Stimulated activated CD4-positive, alpha-beta T cell treated with anti-CD3 and anti-CD28 coated beads, TNF-alpha, amount 100 ng/mL, for 24 hours (primary cell): ENCODE measurements at places on chromosomes 4 and X.

DNA sequence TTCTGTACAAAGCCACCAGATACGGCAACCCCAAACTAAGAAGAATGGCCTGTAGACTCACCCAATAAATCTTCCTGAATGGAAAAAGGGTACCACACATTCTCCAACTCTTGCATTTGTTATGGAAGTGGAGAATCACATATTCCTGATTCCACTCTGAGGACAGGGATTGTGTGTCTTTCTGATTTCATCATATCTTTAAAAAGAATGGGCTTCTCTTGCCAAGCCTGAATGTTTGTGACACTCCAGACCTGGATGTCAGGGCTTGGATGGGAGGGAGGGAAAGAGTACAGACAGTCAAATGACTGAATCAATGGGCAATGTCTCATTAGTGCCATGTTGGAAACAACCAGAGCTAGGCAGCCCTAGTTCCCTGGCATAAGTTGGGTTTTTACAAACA lies 77.4 kb downstream of the PLAC1 start:
- DNase-seq = no peak

DNA sequence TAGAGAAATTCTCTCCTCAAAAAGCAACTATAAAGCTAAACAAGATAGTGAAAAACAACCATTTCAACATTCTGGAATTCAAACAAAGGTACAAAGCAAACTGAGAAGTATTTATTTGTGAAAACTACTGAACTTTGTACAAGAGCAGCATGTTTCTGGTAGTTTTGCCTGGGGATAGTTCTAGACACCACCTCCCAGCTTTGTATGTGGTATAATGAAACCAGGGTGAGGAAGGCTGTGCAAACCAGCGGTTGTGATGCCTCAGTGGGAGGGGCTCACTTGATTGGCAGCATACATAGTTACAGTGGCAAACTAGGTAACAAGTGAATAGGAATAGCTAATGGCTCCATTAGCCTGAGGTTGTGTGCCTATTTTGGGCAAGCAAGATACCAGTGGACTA lies 18.6 kb upstream of the FRMD7 start:
- DNase-seq = no peak

DNA sequence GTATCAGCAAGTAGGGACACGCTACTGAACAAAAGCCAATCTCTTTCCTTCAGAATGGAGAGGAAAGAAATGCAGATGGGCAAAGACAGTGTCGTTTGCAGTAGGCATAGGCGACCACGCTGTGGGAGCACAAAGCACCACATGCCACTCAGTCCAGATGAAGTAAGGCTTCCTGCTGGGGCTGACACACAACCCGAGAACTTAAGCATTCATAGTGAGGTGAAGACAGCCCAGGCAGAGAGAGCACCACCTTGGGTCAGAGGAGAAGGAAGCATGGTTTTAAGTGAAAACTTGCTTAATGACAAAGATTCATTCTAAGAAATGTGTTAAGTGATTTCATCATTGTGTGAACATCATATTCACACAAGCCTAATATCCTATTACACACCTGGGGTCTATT lies 238.8 kb downstream of the MGST2 start:
- no peak for DNase-seq

DNA sequence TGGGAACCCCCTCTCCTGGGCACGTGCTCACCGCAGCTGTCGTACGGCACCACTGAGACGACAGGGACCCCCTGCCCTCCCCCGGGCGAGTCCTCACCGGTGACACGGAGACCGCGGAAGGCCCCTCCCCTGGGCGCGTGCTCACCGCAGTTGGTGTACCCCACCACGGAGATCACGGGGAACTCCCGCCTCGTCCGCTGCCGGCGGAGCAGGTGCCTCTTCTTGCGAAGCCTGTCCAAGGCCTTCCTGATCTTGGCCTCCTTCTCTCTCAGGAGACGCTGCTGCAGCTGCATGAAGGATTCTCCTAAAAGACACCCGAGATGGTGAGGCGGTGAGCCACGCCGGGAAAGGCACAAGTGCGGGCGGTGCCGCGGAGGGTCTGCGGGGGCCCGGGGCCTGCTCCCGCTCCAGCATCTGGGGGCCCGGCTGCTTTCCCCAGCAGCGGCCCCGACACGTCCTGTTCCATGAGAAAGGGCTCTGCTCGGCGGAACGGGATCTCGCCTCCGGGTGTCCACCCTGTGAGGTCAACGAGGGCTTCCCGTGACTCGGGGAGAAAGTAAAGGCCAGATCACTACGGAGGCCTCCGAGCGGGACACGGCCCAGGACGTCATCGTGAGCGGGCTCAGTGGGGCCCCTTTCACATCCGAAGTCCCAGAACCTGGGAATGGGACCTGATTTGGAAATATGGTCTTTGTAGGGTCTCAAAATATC lies 5.8 kb downstream of the GTPBP6 start:
- no peak for DNase-seq

GRCh38 chr4:22483551-22483981 lies 32.3 kb downstream of the ADGRA3 start:
- no peak for DNase-seq

- DNase-seq = no peak
Observed at GRCh38 chrX:136193771-136194170, 46.4 kb downstream of the FHL1 start.

- no peak for DNase-seq
Observed at GRCh38 chr4:121642292-121642691, 54.5 kb downstream of the ANXA5 start.

- no peak for DNase-seq
Observed at GRCh38 chr4:83724485-83725335, 188.8 kb downstream of the GPAT3 start.

GRCh38 chr4:8675383-8675782 lies 82.8 kb downstream of the CPZ start:
- no peak for DNase-seq

DNA sequence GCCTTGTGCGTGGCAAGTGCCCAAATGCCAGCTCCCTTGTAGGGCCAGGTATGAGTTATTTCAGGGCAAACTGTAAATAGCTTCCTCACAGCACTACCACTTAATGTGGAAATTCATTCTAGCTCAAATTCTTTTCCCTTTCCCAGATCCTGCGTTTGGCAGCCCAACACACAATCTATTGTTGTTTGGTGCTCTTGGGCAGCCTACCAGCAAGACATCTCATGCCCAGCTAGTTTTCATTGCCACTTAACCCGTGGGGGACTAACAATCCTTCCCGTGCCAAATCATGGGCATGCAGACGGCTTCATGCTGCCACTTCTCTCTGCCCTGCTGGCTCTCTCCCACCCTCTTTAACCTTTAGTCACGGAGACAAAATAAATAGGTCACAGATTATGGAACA lies 454.2 kb downstream of the GRIA2 start:
- DNase-seq = no peak

- DNase-seq = no peak
Observed at GRCh38 chr4:77093401-77093800, 17.6 kb upstream of the CCNI start.

- DNase-seq = peak; percentile 28
Observed at GRCh38 chr4:40325406-40326019, 9.6 kb upstream of the CHRNA9 start.

- no peak for DNase-seq
Observed at GRCh38 chr4:76977113-76977512, 27.6 kb downstream of the SEPTIN11 start.

DNA sequence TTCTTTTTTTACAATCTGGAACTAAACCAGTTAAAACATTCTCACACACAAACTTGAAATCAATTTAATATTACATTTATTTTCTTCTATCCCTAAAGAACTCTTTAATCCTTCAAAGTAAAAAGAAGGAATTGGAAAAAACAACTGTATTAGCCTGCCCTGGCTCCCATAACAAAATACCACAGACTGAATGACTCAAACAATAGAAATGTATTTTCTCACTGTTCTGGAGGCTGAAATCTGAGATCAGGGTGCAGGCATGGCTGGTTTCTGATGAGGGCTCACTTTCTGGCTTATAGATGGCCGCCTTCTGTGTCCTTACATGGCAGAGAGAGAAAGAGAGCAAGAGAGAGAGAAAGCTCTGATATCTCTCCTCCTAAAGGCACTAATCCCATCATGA lies 149.4 kb downstream of the PDGFRA start:
- DNase-seq = no peak

- no peak for DNase-seq
Observed at GRCh38 chr4:16573739-16574138, 324.7 kb downstream of the LDB2 start.

- DNase-seq = peak; percentile 92
Observed at GRCh38 chr4:2963175-2963965, at the start of the genes GRK4 and NOP14. Gene GRK4 (plus strand): TSS chr4:2963571. CDS start chr4:2964071, 500 bp downstream. Gene NOP14 (minus strand): TSS chr4:2963406. CDS start chr4:2963319, 87 bp downstream.

DNA sequence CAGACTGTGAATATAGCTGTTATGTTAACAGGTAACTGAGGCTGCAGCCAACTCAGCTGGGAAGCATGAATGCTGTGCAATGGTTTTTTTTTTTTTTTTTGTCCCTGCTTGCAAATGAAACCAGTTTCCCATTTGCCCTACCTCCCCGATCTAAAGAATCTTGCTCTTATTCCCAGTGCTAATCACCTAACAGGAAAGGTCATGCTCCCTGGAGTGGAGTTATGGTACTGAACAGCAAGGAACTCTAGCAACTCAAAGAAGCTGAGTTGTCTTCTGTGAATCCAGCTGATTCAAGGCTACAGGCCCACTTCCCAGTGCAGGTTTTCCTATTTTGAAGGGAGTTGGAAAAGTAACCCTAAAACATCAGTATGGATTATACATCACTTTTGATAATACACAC lies 52.1 kb downstream of the HTR2C start:
- no peak for DNase-seq

GRCh38 chr4:109010521-109010920 lies 247.7 kb upstream of the ETNPPL start:
- DNase-seq = no peak

DNA sequence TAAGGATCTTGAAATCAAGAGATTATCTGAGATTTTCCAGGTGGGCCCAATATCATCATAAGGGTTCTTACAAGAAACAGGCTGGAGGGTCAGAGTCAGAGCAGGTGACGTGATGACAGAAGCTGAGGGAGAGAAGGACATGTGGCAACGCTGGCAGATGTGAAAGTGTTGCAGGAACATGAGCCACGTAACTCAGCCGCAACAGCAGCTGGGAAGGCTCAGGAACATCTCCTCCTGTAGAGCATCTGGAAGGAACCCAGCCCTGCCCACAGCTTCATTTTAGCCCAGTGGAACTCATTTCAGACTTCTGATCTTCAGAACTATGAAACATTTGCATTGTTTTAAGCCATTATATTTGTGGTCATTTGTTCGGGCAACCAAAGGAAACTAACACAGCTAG lies 156.3 kb upstream of the VEGFC start:
- DNase-seq = no peak

DNA sequence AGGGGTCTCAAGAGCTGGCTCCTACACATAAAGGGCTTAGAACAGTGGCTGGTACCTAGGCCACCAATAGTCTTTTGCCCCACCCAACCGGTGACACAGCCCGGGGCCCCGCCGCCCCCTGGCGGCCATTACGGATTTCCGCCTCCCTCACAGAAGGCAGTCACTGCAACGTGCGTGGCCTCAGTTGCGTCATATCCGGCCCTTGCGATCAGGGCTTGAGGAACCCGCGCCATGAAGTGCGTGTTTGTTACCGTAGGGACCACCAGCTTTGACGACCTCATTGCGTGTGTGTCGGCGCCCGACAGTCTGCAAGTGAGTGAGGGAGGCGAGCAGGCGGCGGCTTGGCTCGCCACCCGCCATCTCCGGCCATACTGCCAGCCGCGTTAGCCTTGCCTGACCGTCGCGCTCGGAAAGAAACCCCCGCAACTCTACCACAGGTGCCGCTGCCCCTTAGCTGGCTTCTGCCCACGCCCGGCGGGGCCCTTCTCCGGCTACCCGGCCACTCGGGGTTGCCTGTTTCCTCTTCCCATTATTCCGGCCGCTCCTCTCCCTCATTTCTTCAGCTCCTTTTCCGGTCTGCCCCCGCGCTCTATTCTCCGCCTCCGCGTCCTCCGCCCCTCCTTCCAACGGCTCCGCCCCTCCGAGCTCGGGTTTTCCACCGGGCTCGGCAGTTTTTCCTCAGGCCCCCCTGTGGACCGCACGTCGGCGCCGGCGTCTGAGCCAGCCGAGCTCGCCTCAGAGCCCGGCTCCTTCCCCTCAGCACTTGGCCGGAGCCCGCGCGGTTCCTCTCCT lies at the start of gene ALG13:
Gene ALG13 (plus strand): TSS at position 183 of the 792 bp plus-strand sequence. CDS start 49 bp downstream, at position 232.
- DNase-seq = peak; percentile 68

GRCh38 chrX:53076671-53077070 lies 5.5 kb upstream of the TSPYL2 start:
- no peak for DNase-seq

DNA sequence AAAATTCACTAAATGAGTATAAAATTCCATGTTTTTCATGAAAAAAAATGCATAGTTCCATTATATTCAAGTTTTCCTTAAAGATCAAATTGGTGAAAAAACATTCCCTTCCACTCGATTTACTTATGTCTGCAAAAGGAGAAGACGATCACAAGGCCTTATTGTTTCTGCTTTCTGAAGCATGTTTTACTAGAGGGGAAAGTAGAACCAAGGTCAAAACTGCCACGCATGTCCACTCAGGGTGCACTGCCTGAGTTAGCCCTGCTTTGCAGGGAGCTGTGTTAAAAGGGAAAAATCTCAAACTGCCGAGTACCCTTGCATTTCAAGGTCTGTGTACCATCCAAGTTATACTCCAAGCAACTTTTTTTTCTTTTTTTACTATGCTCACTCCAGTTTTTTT lies 57.2 kb downstream of the TRAPPC11 start:
- no peak for DNase-seq

DNA sequence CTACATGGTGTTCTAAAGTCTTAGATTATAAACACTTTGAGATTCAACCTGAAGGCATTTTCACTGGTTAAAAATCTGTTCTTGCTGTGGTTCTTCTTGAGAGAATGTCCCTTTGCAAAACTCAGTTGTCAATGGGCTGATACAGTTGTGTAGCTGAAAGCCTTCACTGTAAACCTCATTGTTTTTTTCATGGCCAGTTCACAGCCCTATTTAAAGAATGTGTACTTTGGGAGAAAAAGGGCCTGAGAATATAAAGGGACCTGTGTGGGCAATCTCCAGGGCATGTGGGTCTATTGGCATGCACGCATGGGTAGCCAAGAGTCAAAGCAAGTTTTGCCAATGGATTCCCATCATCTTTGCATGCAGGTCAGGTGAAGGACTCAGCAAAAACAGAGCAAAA lies 7.8 kb upstream of the MAP7D3 start:
- no peak for DNase-seq

DNA sequence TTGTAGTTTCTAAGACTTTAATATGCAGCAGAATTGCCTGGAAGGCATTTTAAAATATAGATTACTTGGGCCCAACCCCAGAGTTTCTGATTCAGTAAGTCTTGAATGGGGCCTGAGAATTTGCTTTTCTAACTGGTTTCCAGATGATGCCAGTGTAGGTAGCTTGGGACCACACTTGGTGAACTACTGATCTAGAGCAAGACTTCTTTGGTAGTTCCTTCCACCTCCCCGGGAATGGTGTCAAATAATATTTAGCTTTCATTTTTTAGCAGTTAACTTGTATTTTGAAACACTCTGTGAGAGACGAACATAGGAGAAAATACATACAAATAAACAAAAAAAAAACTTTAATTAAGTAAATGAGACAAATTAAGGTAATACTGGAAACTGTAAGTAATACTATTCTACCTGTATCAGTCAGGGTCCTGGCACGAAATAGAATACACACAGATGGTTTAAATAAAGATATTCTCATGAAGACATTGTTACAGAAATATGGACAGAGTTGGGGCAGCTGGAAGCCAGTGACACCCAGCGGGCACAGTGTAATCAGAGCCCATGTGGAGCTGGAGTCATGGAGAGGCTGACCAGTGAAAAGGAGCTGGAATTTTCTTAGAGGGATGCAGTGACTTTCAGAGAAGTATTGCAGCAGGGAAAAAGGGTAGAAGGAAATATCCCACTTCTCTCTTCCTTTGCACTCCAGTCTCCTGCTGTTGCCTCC lies 905.7 kb downstream of the CCSER1 start:
- no peak for DNase-seq
